ENCODE measurements at places on chromosomes 13 and 19.

DNA sequence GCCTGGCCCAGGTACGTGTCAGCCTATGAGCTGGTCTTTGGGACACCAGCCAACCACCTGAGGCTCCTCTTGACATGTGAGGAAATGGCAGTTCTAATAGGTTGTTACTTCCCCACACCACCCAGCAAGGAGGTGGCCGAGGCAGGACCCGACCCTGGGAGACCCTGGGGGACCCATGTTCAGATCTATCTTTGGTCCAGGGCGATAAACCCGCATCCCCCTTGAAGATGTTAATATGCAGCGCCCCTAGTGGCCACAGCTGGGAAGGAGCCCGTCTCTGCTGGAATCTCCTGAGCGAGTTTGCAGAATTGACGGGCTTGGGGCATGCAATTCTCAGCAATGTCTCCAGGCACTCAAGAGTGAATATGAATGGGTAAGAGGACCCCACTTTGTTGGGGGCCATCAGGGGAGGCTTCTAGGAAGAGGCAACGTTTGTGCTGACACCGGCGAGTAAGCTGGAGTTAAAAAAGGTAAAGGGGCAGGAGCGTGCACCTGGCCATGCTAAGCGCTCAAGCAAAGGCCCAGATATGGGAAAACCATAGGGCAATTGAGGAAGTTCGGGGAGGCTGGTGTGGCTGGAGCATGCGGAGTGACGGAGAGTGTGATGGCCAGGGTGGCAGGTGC lies 1.5 kb upstream of the MYO1F start:
- peak; percentile 73 for DNase-seq
- peaks cover 18% of the 10 kb centered on the region for H3K36me3 ChIP-seq
- peaks cover 4% of the 10 kb centered on the region for H3K27me3 ChIP-seq
- peak overlapping the region; percentile 20 for H3K4me3 ChIP-seq
- H3K4me1 ChIP-seq, result peaks cover 40% of the 10 kb centered on the region
- no peak overlapping the region for H3K27ac ChIP-seq

DNA sequence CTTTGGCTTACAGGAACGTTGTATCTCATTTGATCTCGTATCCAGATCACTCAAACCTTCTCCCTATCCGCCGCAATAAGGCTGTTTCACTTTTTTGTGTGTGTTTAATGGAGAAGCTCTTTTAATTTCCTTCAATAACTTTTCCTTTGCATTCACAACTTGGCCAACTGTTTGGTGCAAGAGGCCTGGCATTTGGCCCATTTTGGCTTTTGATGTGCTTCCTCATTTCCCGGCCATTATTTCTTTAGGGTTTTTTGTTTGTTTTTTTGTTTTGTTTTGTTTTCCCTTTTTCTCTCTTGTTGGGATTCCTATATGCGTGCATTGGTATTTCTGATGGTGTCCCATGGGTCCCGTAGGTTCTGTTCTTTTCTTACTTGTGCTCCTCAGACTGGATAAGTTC lies 6.1 kb upstream of the UPF3A start:
- H3K4me1 ChIP-seq, result peaks cover 17% of the 10 kb centered on the region
- no peak for DNase-seq
- H3K27me3 ChIP-seq, result no peaks in the 10 kb centered on the region
- no peak overlapping the region for H3K4me3 ChIP-seq
- peaks cover 60% of the 10 kb centered on the region for H3K36me3 ChIP-seq

DNA sequence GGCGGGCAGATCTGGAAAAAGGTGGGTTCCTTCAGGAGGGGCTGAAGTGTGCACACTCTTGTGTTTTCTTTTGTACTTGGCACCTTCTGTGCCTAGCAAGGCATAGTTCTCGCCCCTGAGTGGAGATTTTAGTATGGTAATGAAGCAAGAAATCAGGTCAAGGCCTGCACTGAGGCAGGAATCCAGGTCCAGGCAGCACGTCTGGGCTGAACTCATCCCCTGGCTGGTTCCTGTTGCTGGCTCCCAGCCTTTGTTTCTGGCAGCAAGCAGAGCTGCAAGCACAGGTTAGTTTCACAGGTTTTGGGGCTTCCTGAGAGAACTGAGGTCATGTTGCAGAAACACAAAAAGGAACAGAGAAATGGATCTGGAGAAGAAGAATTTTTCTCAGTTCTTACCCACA lies 21.2 kb downstream of the SIGLEC7 start:
- DNase-seq, result no peak
- H3K4me3 ChIP-seq, result no peak overlapping the region
- peaks cover 50% of the 10 kb centered on the region for H3K4me1 ChIP-seq
- no peaks in the 10 kb centered on the region for H3K36me3 ChIP-seq

- peaks cover 32% of the 10 kb centered on the region for H3K36me3 ChIP-seq
- no peak for DNase-seq
- H3K27ac ChIP-seq, result peak overlapping the region; percentile 49
- H3K4me3 ChIP-seq, result no peak overlapping the region
- H3K27me3 ChIP-seq, result no peaks in the 10 kb centered on the region
- H3K4me1 ChIP-seq, result peaks cover 3% of the 10 kb centered on the region
Observed at GRCh38 chr19:49832556-49832955, 14.5 kb downstream of the MED25 start.

DNA sequence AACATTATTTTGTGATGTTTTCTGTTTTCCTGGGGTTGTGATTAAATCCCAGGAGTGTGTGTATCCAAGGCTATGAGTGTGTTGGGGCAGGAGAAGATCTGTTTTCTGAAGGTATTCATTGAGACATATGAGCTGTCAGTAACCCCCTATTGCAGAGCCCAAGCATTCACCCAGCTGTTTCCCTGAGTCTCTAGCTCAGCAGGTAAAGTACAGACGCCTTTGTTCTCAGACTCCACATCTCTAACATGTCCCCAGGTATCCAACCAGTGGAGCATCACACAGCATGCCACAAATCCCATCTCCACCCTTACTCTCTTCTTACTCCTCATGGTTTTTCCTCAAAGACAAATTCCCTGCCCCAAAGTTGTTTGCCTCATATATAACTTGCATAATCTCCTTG lies 213.6 kb downstream of the PCDH20 start:
- no peak overlapping the region for H3K27ac ChIP-seq
- no peaks in the 10 kb centered on the region for H3K27me3 ChIP-seq
- no peak for DNase-seq
- no peak overlapping the region for H3K4me3 ChIP-seq

DNA sequence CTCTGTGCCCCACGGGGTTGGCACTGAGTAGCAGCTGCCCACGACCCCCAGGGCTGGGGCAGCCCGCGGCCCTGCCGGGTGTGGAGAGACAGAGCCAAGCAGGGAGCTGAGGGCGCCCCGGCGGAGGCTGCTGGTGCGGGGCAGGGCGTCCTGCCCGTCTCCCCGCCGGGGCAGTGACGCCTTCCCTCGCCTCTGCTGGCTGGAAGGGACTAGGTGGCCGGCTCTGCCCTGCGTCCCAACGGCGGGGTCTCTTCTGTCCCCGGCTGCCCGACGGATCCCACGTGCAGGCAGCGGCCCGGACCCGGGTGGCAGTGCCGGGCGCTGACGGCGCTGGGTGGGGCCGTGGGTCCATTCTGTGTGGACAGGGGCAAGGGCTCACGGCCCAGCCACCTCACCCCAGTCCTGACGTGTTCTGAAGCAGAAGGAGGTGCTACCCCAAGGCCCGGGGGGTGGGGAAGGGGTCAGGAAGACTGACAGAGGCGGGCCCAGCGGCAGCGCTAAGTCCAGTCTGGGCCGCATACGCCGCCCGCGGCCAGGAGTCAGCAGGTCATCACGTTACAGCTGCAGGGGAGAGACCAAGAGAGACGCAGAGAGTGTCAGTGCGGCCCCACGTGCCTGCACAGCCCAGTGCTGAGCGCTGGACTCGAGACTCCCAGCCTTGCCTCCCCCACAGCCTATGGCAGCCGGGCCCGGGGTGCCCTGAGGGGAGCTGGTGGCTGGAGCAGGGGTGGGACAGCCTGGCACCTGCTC lies 15.1 kb upstream of the PLPP2 start:
- H3K4me3 ChIP-seq, result no peak overlapping the region
- H3K36me3 ChIP-seq, result peaks cover 7% of the 10 kb centered on the region
- H3K27me3 ChIP-seq, result no peaks in the 10 kb centered on the region
- DNase-seq, result no peak
- H3K27ac ChIP-seq, result no peak overlapping the region

- H3K27ac ChIP-seq, result no peak overlapping the region
- H3K4me3 ChIP-seq, result no peak overlapping the region
- no peak for DNase-seq
Observed at GRCh38 chr13:36356058-36356457, 9.9 kb upstream of the SPART start.

- no peaks in the 10 kb centered on the region for H3K4me1 ChIP-seq
- H3K27ac ChIP-seq, result no peak overlapping the region
- no peak for DNase-seq
Observed at GRCh38 chr19:5108123-5108596, 139.2 kb downstream of the KDM4B start.

DNA sequence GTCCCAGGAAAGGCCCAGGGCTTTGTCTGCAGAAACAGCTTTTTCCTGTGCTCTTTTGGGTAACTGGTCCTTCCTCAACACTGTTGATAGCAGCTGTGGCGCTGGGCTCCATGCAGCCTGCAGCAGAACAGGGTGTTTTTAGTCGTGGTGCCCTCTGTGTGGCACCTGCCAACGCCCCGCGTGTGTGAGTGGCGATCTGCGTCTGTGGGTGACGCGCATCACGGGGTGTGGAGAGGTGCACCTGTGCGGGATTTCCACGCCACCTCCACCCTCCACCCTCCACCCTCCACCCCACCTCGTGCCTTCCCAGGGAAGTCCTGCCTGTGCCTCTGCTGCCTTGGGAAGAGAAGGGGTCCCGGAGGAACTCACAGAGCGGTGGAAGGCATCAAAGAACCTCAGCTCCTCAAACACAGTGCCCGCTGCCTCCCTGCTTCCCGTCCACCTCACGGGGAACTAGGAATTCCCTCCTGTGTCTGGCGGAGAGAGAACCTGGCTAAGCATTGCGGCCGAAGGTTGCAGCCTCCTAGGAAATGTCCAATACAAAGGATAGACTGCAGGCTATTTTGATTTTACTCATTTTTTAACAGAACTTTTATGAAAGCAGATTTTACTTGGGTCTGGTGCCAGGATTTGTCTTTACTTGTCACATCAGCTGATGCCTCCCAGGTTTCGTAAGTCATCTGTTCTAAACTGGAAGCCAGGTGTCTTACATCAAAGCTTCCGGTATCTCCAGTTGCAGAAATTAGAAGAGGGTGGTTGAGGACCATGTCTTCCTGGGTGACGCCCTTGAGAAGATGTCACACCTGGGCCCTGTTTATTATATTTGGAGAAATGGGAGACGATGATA lies 84.0 kb downstream of the ATP11A start:
- no peak for DNase-seq
- H3K4me1 ChIP-seq, result peaks cover under 1% of the 10 kb centered on the region
- H3K36me3 ChIP-seq, result no peaks in the 10 kb centered on the region
- no peak overlapping the region for H3K27ac ChIP-seq
- H3K4me3 ChIP-seq, result no peak overlapping the region
- H3K27me3 ChIP-seq, result no peaks in the 10 kb centered on the region

All from activated T-helper 2 cell treated with anti-CD3 and anti-CD28 coated beads, Interferon-gamma antibody, Interleukin-2, Interleukin-4, amounts not matched to agents 10 μg/mL and 5 μg/mL and 100 μg/mL, durations not matched to agents 14 hours and 24 hours and 36 hours (primary cell).